Astrocyte (in vitro differentiated cells and primary cell): ENCODE measurements at places on chromosomes 13 and 19. TPM values are rescaled to one million over a fixed set of nuclear protein-coding genes. Genes with fewer than 3 reads are reported as not detected.
A peak's percentile ranks its signal among the peaks of the same experiment; 100 is the strongest.

NAPSA gene
- total RNA-seq, result not detected in 2 replicates

DNA sequence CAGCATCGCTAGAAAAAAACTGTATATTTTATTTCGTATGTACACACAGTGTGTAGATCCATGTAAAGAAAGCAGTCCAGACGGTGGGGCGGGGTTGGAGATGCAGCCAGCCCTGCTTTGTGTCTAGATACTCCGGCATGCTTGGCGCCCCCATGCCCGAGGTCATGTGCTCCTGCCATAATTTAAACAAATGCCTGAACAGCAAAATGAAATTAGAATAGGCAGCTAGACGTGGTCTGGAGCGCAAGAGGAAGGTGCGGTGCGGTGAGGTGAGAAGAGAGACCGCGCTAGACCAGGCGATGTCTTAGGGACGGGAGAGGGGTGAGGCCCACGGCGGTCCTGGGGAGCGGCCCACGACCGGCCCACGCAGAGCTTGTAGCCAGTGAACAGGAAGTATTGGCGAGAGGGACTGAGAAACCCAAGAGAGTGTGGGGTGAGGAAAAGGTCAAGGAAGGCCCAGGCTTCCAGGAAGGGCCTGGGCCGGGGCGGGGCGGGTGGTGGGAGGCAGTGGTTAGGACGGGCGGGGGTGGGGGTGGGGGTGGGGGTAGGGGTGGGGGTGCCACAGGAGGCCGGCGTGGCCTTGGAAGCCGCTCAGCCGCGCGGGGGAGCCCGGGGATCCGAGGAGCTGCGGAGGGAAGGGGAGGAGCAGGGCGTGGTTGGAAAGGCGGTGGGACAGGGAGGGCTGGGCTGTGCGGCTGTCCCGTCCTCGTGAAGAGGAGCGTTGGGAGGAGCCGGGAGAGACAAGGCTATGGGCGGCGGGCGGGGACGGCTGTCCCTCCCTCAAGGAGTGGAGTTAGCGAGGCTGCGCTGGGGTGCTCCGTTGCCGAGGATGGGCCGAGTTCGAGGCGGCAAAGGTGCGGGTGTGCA lies 254.7 kb upstream of the SGCG start:
- H3K27ac ChIP-seq, result no peak overlapping the region
- H3K27me3 ChIP-seq, result no peaks in the 10 kb centered on the region
- H3K4me1 ChIP-seq, result no peaks in the 10 kb centered on the region
- no peaks in the 10 kb centered on the region for H3K36me3 ChIP-seq
- H3K4me3 ChIP-seq, result peak overlapping the region; percentile 23
- DNase-seq, result peak; percentile 12

OR4F17 gene
- not detected in 2 replicates for total RNA-seq

GRCh38 chr13:35966024-35966423 lies 165.2 kb downstream of the DCLK1 start:
- H3K4me3 ChIP-seq, result no peak overlapping the region
- H3K27me3 ChIP-seq, result no peaks in the 10 kb centered on the region
- no peak overlapping the region for H3K27ac ChIP-seq
- DNase-seq, result no peak
- no peaks in the 10 kb centered on the region for H3K36me3 ChIP-seq

BEST2 gene
- not detected in 2 replicates for total RNA-seq

IGLON5 gene
- total RNA-seq, result 5.4 and 6.6 TPM in 2 replicates

YJEFN3 gene
- 8.1 and 9.8 TPM in 2 replicates for total RNA-seq

TNFSF9 gene
- 2.3 and 2.4 TPM in 2 replicates for total RNA-seq

DNA sequence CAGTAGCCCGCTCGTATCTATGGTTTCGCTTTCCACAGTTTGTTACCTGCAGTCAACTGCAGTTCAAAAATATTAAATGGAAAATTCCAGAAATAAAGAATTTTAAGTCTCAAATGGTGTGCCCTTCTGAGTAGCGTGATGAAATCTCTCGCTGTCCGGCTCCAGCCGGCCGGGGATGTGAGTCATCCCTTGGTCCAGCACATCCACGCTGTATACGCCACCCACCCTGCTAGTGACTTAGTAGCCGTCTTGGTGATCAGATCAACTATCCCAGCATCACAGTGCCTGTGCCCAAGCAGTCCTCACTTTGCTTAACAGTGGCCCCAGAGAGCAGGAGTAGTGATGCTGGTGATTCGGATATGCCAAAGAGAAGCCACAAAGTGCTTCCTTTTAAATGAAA lies 40.0 kb downstream of the ZNF331 start:
- no peak overlapping the region for H3K27ac ChIP-seq
- peaks cover 23% of the 10 kb centered on the region for H3K36me3 ChIP-seq
- no peak for DNase-seq
- no peaks in the 10 kb centered on the region for H3K27me3 ChIP-seq
- no peaks in the 10 kb centered on the region for H3K4me1 ChIP-seq

GRCh38 chr19:11535792-11536595 lies 2.7 kb upstream of the CNN1 start:
- H3K27ac ChIP-seq, result peak overlapping the region; percentile 84
- H3K4me1 ChIP-seq, result peaks cover 44% of the 10 kb centered on the region
- H3K36me3 ChIP-seq, result no peaks in the 10 kb centered on the region
- peak overlapping the region; percentile 35 for H3K4me3 ChIP-seq

HPN gene
- total RNA-seq, result 0.31 and 0.73 TPM in 2 replicates
